ENCODE measurements at places on chromosomes 13 and 19.

DNA sequence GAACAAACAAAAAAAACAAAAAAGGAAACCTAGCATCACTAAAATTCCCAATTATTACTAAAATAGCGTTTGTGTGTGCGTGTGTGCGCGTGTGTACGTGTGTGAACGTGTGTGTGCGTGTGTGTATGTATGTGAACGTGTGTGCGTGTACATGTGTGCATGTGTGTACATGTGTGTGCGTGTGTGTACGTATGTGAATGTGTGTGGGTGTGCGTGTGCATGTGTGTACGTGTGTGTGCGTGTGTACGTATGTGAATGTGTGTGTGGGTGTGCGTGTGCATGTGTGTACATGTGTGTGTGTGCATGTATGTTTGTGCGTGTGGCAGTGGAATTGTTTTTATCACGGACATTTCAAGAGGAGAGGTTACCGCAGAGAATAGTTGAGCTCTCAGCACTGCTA, 21.6 kb downstream of the CATSPERD start:
- DNase-seq = no peak

GRCh38 chr13:100511466-100511865, 77.1 kb downstream of the GGACT start:
- no peak for DNase-seq

- DNase-seq = no peak
These were observed 192.6 kb downstream of the PCDH17 start for GRCh38 chr13:57824121-57824520.

GRCh38 chr19:51326216-51327065, 15.0 kb downstream of the IGLON5 start:
- no peak for DNase-seq

DNA sequence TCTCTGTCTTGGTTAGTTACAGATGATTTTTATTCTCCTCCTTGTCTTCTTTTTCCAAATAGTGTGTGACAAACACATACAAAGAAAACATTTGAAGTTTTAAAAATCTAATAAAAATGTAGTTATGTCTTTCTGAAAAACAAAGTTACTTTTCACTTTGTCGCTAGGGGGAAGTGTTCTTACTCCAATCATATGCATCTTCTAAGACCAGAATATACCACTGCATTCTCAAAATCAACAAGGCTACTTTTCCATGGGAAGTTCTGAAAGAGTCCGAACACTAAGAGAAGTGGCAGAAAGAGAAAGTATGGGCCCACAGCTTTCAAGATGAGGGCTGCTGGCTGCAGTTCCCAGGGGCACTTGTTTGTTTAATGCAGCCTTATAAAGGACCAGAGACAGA, 208.9 kb downstream of the DCT start:
- no peak for DNase-seq

DNA sequence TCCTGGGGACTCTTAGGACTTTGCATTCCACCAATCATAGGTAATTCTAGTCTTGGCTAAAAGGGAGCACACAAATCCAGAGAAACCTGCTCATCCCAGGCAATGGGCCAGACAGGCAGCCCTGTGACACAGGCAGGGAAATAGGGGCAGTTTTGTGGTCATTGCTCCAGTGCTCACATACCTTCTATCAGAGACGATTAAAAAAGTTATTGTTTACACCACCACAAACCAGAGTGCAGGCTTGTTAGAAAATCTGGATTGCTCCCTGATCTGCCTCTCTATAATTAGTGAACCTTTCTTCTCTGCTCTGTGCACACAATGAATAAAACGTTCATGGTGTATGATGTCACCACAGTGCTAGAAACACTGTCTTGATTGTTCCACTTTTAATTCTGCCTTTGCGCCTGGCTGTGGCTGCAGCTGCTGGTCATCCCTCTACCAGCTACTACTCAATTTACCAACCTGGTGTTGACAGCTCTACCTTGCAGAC, 121.6 kb upstream of the SPATA13 start:
- DNase-seq = no peak

DNA sequence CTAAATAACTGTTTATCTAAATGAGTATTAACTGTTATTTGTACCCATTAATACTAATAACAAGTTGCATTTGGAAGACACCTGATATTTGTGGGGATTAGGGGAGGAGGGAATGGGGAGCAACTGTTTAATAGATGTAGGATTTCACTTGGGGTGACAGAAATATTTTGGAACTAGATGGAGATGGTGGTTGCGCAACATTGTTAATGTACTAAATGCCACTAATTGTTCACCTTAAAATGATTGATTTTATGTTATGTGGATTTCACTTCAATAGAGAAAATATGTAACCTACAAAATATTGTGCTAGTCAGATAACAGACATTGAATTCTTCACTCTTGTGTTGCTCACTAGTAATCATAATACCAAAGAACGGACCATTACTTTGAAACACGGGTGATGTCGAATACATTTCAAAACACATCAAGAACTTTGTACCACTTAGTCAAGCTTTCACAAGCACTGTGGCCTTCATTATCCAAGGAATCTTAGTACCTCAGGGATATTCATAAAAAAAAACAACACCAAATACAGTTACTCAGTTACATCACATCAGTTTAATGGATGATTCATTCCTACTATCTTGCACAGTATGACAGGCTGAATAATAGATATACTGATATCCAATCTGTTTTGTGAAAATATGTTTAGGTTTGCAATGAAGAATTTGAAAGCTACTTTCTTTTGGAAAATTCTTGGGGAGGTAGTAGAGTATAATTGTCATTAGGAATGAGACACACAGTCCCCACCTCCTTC, 721.8 kb downstream of the PCDH9 start:
- DNase-seq = no peak

- no peak for DNase-seq
These were observed 248.2 kb downstream of the NBEA start for GRCh38 chr13:35190241-35190640.

- no peak for DNase-seq
These were observed 1.6 kb downstream of the LMNB2 start for GRCh38 chr19:2454962-2455850.

- DNase-seq = no peak
These were observed 35.2 kb downstream of the SPRY2 start for GRCh38 chr13:80305737-80306136.

DNA sequence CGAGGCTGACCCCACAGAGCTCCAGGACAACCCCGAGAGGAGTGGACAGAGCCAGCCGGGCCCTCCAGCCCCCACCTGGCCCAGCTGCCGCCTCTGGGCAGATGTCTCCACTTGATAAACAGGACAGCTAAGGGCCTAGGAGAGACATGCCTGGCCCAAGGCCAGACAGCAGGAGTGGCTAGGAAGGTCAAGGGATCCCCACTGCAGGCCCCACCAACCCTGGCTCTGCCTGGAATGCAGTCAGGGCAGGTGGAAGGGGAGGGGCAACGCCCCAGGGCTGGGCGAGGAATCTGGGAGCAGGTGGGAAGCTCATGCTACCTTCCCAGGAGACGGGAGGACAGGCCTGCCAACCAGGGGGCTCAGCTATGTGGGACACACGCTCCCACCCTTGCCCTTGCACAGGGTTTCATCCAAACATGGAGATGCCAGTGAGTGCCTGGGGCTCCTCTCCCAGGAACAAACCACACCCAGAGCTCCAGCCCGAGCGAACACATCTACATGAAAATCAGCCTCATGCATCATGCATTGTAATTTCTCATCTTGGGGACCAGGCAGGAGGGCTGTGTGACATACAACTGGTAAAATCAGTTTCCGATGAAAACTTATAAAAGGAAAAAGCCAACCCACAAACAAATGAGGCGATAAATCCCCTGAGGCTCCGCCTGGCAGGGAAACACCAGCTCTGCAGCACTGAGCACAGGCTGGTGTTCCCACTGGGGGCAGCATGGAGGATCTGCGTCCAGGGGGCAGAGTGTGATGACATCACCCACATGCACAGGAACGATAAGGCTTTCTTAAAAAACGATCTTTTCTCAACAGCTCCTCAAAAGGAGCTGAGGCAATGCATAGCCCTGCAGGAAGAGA, 25.0 kb downstream of the SH3GL1 start:
- DNase-seq = peak; percentile 72

DNA sequence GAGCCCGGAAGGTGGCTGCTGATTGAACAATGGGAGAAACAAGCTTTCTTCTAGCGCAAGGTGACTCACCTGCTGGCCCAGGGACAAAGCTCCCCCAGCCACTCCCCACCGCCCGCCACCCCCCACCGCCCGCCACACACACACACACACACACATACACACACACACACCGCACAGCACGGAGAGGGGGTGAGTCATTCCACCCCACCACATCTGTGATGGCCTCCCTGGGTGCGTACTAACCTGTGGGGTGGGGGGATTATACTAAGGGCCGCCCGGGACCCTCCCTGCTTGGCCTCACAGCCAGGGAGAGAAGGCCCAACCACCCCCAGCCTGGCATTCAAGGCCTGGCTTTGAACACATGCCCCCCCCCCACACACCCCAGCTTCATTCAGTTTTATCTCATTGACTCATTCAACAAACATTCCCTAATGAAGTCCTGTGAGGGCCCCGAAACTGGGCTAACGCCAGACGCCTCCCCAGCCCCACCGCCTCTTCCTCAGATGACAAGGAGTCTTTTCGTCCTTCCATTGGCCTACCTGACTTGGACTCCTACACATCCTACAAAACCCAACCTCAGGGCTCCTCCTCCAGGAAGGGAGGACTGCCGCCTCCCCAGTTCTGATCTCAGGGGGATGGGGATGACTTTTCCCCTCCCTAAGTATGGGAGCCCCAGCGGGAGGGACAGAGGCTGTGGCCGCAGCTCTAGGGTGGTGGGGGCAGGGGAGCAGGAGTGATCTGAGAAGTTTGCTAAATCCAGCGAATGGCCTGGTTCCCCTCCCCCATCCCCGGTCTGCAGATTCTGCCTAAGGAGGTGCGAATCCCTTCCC, 5.8 kb upstream of the ONECUT3 start:
- DNase-seq = no peak

GRCh38 chr19:49065905-49066512, 1.4 kb upstream of the NTF4 start:
- DNase-seq = no peak

- DNase-seq = no peak
These were observed 111.7 kb downstream of the MIPEP start for GRCh38 chr13:23777575-23777870.

- DNase-seq = peak; percentile 35
These were observed 203.1 kb upstream of the EDNRB start for GRCh38 chr13:78121459-78122348.

DNA sequence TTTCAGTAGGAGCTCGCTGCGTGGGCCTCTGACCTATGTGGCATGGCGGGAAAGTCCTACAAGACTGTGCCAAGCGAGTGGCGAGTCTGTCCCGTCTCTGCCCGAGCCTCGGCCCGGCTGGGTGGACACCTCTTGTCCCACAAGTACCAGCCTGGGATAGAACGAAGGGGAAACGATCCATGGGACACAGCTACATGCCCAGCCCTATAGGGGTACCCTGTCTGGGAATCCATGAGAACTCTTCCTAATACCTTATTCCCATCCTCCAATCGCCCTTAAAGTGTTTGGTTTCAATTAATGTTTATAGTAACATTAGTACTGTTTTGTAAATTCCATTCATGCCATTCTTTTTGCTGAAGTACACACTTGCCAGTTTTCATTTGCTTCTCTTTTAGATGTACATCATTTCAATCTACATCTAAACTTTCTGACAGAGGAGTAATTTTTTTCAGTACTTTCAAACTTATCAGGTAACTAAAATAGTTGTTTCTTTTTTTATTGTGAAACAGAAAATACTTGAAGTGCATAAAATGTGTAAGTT, 667 bp upstream of the ZNF790 start:
- DNase-seq = no peak

GRCh38 chr13:91785431-91786119, 387.2 kb downstream of the GPC5 start:
- no peak for DNase-seq

- DNase-seq = peak; percentile 65
These were observed 95.9 kb upstream of the FREM2 start for GRCh38 chr13:38590796-38591507.

- no peak for DNase-seq
These were observed 1.2 kb downstream of the C13orf46 start for GRCh38 chr13:113972451-113973217.

DNA sequence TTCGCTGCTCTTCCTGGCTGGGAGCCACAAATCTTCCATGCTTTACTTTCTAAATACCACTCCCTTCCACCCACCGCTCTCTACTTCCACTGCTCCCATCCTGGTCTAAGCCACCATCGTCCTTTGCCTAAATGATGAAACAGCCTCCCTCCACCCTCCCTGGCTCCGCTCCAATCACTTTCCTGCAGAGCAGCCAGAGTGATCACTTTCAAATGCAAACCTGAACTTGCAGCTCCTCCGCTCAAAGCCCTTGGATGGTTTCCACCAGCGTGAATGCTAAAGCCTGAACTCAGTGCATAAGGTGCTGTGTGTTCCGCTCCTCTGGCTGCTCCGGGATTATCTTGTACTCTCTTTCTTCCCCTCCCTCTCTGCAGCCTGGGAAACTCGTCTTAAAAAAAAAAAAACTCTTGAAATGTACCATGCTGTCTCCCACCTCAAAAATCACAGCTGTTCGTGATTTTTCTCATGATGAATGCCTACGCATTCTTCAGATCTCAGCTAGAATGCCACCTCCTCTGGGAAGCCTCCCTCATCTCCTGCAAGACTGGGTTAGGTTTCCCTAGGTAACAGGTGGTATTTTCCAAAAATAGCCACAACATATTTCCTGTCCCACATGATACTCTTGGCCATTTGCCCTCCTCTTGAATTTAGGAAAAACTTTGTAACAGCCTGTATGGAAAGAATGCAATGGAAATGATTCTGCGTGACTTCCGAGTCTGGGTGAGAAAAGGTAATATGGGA, 3.7 kb upstream of the SIN3B start:
- peak; percentile 15 for DNase-seq

GRCh38 chr19:19223636-19224035, 11.9 kb downstream of the NCAN start:
- no peak for DNase-seq

- DNase-seq = no peak
These were observed 282.8 kb upstream of the EDNRB start for GRCh38 chr13:78201411-78201810.

- peak; percentile 96 for DNase-seq
These were observed 965 bp downstream of the TTC9B start for GRCh38 chr19:40217027-40217810.

DNA sequence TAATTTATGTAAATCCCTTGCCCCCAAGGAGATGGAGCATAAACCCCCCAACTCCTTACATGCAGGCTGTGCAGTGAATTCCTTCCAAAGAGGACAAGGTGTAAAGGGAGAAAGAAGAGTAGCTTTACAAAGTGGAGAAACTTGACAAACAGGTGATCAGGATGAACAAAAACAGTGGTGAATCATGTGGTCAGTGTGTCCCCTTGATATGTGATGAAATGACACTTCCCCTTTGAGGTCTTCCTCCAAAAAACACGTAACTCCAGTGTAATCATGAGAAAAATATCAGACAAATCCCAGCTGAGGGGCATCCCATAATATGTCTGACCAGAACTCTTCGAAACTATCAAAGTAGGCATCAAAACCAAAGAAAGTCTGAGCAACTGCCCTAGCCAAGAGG, 29.5 kb upstream of the AKT2 start:
- DNase-seq = no peak
